ENCODE measurements at places on chromosomes 6 and 20. TPM values are rescaled to one million over a fixed set of nuclear protein-coding genes. Genes with fewer than 3 reads are reported as not detected.

PYGB gene
- total RNA-seq, result 177 TPM

UBD gene
- total RNA-seq, result 0.46 TPM

RHAG gene
- total RNA-seq, result 0.07 TPM

KCNK15 gene
- 0.74 TPM for total RNA-seq

DCDC2 gene
- 3.2 TPM for total RNA-seq

CEP85L gene
- 1.8 TPM for total RNA-seq

SALL4 gene
- 1.4 TPM for total RNA-seq

BFSP1 gene
- 4.1 TPM for total RNA-seq

HLA-DQA1 gene
- total RNA-seq, result not detected

EBF4 gene
- total RNA-seq, result 2.5 TPM

KCNQ2 gene
- total RNA-seq, result 0.81 TPM

Measured in A549 treated with CORT108297 at 1 μM for 4 hours (cell line).